ENCODE measurements at places on chromosomes 13 and 19. TPM values are rescaled to one million over a fixed set of nuclear protein-coding genes. Genes with fewer than 3 reads are reported as not detected.

DNA sequence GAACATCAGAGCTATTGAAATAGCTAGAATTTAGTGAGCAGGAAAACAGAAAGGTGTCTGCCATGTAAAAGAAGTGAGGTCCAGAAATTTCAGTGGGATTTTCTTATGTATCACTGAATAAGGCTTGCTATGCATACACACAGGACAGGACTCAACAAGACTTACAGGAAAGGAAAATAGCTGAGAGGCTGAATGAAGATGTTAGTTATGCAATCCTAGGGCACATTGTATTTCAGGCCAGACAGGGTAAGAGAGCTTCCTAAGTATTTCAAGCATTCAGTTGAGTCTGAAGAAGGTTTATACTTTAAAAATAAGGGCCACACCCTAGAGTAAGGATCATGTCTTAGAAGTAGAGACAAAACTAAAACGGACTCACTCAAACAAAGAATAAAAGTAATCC is 419.9 kb upstream of the PRR20A start:
- no peak overlapping the region for H3K4me3 ChIP-seq
- DNase-seq, result no peak
- no peaks in the 10 kb centered on the region for H3K4me1 ChIP-seq

DNA sequence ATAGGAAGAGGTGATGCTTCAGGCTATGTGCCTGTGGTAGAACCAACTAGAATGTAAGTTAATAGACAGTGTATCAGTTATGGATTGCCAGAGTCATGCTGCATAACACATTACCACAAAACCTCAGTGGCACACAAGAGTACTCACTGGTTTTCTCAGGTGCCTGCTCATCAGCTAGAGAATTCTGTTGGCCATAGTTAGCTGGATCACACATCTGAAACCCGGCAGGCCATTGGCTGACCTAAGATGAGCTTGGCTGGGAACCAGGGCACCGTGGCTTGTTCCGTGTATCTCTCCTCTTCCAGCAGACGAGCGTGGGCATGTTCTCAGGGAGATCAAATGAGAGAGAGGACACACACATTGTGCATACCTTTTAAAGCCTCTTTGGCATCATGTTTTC is 76.7 kb downstream of the TEX26 start:
- H3K4me1 ChIP-seq, result no peaks in the 10 kb centered on the region
- no peak for DNase-seq
- H3K36me3 ChIP-seq, result no peaks in the 10 kb centered on the region
- H3K27me3 ChIP-seq, result no peaks in the 10 kb centered on the region

DNA sequence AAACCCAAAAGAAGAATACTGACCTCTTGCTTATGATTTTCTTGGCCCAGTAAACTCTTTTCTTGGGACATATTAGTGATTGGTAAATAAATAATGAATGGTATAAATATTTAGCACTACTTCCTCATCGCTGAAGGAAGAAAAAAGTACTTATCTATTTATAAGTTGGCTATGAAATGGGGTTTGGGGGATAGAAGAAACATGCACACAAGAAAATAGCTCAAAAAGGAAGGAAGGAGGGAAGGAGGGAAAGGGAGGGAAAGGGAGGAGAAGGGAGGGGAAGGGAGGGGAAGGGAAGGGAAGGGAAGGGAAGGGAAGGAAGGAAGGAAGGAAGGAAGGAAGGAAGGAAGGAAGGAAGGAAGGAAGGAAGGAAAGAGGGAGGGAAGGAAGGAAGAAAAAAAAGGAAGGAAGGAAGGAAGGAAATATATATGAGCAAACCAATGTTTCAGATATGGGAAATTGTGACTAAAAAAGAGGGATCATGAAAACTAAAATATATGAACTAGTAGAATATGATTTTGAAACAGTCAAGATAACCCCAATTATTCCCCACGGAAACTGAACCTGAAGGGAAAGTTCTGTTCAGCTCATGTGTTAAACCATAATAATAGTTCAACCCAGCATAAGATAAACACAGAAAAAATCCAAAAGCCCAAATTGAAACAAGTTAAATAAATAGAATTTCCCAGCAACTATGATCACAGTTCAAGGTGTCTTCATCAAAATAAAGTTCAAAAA is 75.3 kb downstream of the FGF14 start:
- no peak overlapping the region for H3K4me3 ChIP-seq
- H3K4me1 ChIP-seq, result peaks cover 16% of the 10 kb centered on the region
- no peak overlapping the region for H3K27ac ChIP-seq
- no peak for DNase-seq

DNA sequence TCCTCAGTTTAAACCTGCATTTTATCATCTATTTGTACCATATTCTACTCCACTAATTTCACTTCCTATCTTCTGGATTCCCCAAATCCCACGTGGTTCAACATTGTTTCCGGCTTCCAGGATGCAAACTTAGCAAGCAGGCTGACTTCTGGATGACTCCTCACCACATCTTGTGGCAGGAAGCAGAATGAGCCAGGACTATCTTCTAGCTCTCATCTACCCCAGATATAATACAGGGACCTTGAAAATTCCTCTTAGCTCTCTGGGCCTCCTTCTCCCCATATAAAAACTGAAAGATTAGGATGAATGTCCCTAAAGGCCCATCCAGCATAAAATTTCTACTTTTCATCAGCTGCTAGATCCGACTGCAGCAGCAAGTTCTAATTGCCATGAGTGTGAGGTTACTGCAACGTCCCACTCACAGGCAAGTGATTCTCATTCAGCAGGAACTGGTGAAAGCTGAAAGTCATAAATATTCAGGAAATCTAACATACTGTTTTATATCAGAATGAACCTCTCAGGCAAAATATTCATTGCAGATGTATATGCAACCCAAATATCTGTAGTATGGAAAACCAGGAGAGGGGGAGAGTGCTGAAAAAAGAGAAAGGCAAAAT is 93.4 kb downstream of the KCTD12 start:
- DNase-seq, result no peak
- H3K4me3 ChIP-seq, result no peak overlapping the region
- peak overlapping the region; percentile 17 for H3K27ac ChIP-seq
- no peaks in the 10 kb centered on the region for H3K27me3 ChIP-seq

DNA sequence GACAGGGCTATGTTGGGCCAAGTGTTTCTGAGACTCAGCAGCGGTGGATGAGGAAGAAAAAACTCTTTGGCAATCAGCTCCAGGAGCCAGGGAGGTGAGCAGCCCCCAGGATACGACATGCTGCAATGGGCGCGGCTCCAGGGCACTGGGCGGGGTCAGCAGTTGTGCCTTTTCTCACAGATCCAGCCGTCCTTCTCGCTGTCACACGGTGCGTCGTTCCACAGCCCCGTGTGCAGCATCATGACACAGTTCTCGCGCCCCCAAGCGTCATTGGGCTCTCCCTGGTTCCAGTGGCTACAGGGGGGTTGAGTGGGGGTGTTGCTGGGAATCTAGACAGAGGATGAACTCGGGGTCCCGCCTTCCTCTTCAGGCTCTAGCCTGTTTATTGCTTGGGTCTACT is 2.7 kb downstream of the CLEC4G start:
- no peaks in the 10 kb centered on the region for H3K36me3 ChIP-seq
- H3K27me3 ChIP-seq, result peaks cover 21% of the 10 kb centered on the region
- H3K4me3 ChIP-seq, result no peak overlapping the region
- DNase-seq, result no peak
- H3K4me1 ChIP-seq, result peaks cover 10% of the 10 kb centered on the region

DNA sequence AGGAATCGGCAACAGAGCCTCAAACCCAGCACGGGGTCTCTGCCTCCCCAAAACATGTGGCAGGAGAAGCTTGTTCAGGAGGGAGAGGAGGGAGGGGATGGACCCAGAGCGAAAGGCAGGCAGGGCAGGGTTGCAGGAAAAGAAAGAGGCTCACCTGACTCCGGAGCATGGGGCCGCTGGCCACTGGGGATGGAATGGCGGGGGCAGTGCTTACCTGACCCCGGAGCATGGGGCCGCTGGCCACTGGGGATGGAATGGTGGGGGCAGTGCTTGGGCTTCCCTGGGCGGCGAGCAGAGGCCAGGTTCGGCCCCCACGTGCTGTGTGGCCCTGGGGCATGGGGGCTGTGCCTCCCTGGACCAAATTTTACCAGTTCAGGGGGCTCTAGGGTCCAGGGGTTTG is 13.3 kb upstream of the CELF5 start:
- H3K36me3 ChIP-seq, result peaks cover 35% of the 10 kb centered on the region
- H3K27ac ChIP-seq, result no peak overlapping the region
- DNase-seq, result no peak
- H3K4me1 ChIP-seq, result no peaks in the 10 kb centered on the region
- no peaks in the 10 kb centered on the region for H3K27me3 ChIP-seq

DNA sequence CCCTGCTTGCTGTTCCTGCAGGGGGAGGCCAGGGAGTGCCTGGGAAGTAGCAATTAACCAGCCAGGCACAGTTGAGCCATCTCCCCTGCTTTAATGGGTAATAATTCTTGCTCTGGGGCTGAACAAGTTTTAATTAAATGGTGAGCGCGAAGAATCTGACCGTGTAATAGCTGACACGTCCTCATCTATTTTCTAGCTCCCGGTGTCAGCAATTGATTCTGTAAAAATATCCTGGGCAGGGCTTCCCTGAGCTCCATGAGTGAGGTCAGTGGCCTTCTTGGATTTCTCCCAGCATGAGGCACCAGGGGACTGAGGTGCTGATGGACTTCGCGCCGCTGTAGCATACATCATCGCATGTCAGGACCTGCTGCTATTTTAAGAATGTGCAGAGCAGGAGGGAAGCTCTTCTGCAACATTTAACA is 26.9 kb downstream of the SIPA1L3 start:
- H3K27ac ChIP-seq, result no peak overlapping the region
- H3K4me1 ChIP-seq, result peaks cover 29% of the 10 kb centered on the region
- no peak for DNase-seq
- no peaks in the 10 kb centered on the region for H3K36me3 ChIP-seq
- H3K4me3 ChIP-seq, result no peak overlapping the region
- H3K27me3 ChIP-seq, result no peaks in the 10 kb centered on the region

DNA sequence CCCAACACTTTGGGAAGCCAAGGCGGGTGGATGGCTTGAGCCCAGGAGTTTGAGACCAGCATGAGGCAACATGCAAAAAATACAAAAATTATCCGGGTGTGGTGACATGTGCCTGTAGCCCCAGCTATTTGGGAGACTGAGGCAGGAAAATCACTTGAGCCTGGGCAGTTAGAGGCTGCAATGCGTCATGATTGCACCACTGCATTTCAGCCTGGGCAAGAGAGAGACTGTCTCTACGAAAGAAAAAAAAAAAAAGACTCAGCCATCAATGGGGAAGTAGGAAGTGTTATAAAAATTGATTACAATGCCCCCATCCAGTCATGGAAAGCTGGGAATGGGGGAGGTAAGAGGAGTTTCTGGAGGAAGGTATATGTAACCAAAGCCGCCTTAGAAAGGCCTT is 5.4 kb downstream of the TYK2 start:
- DNase-seq, result no peak
- peaks cover 20% of the 10 kb centered on the region for H3K36me3 ChIP-seq
- H3K27me3 ChIP-seq, result no peaks in the 10 kb centered on the region
- H3K4me1 ChIP-seq, result peaks cover 5% of the 10 kb centered on the region

- no peaks in the 10 kb centered on the region for H3K27me3 ChIP-seq
- H3K36me3 ChIP-seq, result peaks cover 37% of the 10 kb centered on the region
- no peak overlapping the region for H3K27ac ChIP-seq
- H3K4me3 ChIP-seq, result no peak overlapping the region
- no peak for DNase-seq
These were observed 1.6 kb upstream of the ZNF567 start for GRCh38 chr19:36685835-36686234.

GRCh38 chr13:104011505-104012241 is 945.5 kb upstream of the SLC10A2 start:
- H3K27me3 ChIP-seq, result no peaks in the 10 kb centered on the region
- H3K27ac ChIP-seq, result no peak overlapping the region
- H3K4me1 ChIP-seq, result peaks cover 4% of the 10 kb centered on the region
- H3K36me3 ChIP-seq, result no peaks in the 10 kb centered on the region
- no peak overlapping the region for H3K4me3 ChIP-seq
- DNase-seq, result no peak

GRCh38 chr19:35040826-35041547 is 534 bp upstream of the HPN start:
- H3K36me3 ChIP-seq, result peaks cover 3% of the 10 kb centered on the region
- peaks cover 67% of the 10 kb centered on the region for H3K4me1 ChIP-seq
- peak; percentile 97 for DNase-seq
- no peaks in the 10 kb centered on the region for H3K27me3 ChIP-seq
- H3K27ac ChIP-seq, result peak overlapping the region; percentile 69

GRCh38 chr13:96082640-96083039 is 7.3 kb upstream of the HS6ST3 start:
- H3K27ac ChIP-seq, result no peak overlapping the region
- no peak for DNase-seq
- H3K36me3 ChIP-seq, result no peaks in the 10 kb centered on the region
- H3K4me1 ChIP-seq, result no peaks in the 10 kb centered on the region

DNA sequence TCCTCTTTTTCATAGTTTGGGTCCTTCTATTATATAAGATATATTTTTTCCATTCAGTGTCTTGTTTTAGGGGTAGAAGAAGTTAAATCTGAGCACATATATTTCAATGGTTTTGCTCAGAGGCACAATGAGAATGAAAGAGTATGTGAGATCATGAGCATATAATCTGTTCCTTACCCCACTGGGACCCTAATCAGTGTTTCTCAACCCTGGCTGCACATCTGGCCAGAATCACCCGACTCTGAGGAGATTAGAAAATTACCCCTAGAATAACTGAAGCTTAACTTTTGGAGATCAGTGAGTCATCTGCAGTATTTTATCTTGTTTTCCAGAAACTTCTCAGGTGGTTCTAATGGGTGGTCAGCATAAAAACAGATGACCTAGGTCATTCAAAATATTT is 782 bp downstream of the CYSLTR2 start:
- H3K27me3 ChIP-seq, result no peaks in the 10 kb centered on the region
- H3K36me3 ChIP-seq, result no peaks in the 10 kb centered on the region
- H3K4me1 ChIP-seq, result no peaks in the 10 kb centered on the region
- H3K27ac ChIP-seq, result no peak overlapping the region
- no peak for DNase-seq
- no peak overlapping the region for H3K4me3 ChIP-seq

Gene IGFL1
- not detected for total RNA-seq

Gene SYNGR4
- not detected for total RNA-seq

Gene CABP5
- not detected for total RNA-seq

Gene NBEA
- total RNA-seq, result 23.0 TPM

All from esophagus muscularis mucosa (tissue), 4 donors.